Esophagus muscularis mucosa (tissue), 4 donors: ENCODE measurements at places on chromosomes 13 and 19. TPM values are rescaled to one million over a fixed set of nuclear protein-coding genes. Genes with fewer than 3 reads are reported as not detected.

PSG6 gene
- total RNA-seq, result not detected

EFNB2 gene
- total RNA-seq, result 20.2 TPM

PRR22 gene
- 1.2 TPM for total RNA-seq

MIA gene
- 2.1 TPM for total RNA-seq

SOX21 gene
- not detected for total RNA-seq

FXYD1 gene
- total RNA-seq, result 62.6 TPM
